ENCODE measurements at places on chromosomes 5 and 9.

- H3K27ac ChIP-seq, result peak overlapping the region; percentile 88
- H3K4me1 ChIP-seq, result no peaks in the 10 kb centered on the region
- DNase-seq, result no peak
- H3K36me3 ChIP-seq, result no peaks in the 10 kb centered on the region
These were observed 365.2 kb downstream of the BRINP1 start for GRCh38 chr9:119003882-119004617.

DNA sequence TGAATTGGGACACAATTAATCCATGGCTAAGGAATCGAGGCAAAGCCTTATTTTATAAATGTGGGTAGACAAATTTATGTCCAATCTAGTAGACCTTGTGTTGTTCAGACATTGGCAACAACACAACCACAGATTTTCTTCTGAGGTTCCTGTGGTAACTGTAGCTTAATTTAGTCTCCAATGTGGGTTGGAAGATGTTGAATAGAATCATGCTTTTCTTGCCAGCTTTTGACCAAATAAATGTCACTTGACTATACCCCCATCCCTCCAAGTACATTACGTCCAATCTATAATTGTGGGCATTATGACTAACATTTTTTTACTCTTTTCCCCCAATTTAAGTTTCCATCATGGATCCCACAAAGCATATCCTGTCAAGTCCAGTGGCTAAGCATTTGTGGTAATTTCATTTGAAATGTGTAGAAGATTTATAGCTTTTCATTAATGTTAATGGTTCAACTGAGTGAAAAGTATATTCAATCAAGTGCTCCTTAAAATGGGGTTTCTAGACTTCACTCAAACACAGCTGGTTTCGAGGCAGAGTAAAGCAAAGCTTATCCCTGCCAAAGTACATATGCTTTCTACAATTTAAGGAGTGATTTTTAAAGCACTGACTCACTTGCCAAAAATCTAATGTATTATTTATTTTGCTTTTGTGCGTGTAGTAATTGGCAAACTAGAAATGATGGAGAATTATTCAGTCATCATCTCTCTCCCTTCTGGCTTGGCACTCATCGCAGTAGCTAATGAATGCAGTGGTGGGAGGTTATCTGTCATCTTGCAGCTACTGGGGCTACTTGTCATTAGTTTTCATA, 141.8 kb downstream of the FAM174A start:
- no peaks in the 10 kb centered on the region for H3K4me1 ChIP-seq
- no peak overlapping the region for H3K4me3 ChIP-seq
- H3K36me3 ChIP-seq, result no peaks in the 10 kb centered on the region
- DNase-seq, result no peak
- H3K27me3 ChIP-seq, result no peaks in the 10 kb centered on the region

DNA sequence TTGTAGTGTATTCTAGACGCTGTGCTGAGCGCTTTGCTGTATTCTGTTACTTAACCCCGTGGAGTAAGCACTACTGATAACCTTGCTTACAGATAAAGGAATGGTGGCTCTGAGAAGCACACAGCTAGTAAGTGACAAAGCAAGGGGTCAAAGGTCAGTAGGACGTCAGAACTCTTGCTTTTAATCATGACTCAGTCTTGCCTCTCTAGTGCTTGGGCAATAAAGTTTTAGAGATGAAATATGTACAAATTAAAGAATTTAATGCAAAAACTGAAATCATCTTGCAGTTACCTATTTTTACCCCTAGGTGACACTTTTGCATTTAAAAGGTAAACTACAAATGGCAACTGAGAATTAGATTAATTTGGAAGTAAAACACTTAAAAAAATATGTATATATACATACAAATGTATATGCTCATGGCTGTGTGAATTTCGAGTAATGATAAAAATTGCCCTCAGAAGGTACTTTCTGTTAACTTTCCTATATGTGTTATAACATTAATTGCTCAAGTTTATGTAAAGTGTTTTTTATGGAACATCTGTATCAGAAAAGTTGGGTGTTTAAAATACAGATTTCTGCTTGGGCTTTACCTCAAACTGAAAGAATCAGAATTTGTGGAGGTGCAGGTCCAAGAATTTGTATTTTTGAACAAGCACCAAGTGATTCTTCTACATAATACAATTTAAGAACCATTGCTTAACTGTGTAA, 175.1 kb upstream of the DAB2 start:
- no peak overlapping the region for H3K27ac ChIP-seq
- no peaks in the 10 kb centered on the region for H3K27me3 ChIP-seq
- DNase-seq, result no peak
- no peaks in the 10 kb centered on the region for H3K36me3 ChIP-seq
- H3K4me3 ChIP-seq, result no peak overlapping the region

DNA sequence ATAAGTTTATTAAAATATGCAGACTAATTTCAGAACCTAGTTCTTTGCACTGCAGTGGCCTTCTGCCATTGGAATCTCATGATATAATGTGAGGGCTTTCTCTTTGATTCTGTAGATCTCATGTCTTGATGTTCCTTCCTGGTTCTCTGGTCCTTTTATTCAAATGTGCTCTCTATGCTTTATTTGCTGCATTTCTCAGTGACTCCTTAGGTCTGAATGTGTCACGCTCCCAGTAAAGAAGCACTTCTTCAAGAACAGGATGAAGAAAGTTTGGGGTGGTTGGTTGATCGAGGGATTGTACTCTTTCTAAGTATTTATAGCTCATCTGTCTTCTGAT, 122.6 kb downstream of the GDNF start:
- H3K36me3 ChIP-seq, result no peaks in the 10 kb centered on the region
- H3K4me3 ChIP-seq, result no peak overlapping the region
- H3K27ac ChIP-seq, result no peak overlapping the region
- no peaks in the 10 kb centered on the region for H3K27me3 ChIP-seq
- H3K4me1 ChIP-seq, result no peaks in the 10 kb centered on the region

GRCh38 chr9:79013715-79014610, 557.8 kb upstream of the TLE4 start:
- no peak for DNase-seq
- no peaks in the 10 kb centered on the region for H3K36me3 ChIP-seq
- no peak overlapping the region for H3K4me3 ChIP-seq
- no peaks in the 10 kb centered on the region for H3K27me3 ChIP-seq
- H3K4me1 ChIP-seq, result no peaks in the 10 kb centered on the region

GRCh38 chr5:181224390-181225229, 1.5 kb downstream of the TRIM41 start:
- no peaks in the 10 kb centered on the region for H3K4me1 ChIP-seq
- no peaks in the 10 kb centered on the region for H3K27me3 ChIP-seq
- no peak for DNase-seq
- peak overlapping the region; percentile 85 for H3K4me3 ChIP-seq
- H3K36me3 ChIP-seq, result no peaks in the 10 kb centered on the region

- no peaks in the 10 kb centered on the region for H3K36me3 ChIP-seq
- no peak for DNase-seq
- H3K27me3 ChIP-seq, result no peaks in the 10 kb centered on the region
- H3K4me1 ChIP-seq, result no peaks in the 10 kb centered on the region
These were observed 20.0 kb upstream of the SCGB3A1 start for GRCh38 chr5:180611140-180611850.

GRCh38 chr9:124771867-124772679, 962 bp upstream of the NR6A1 start:
- H3K36me3 ChIP-seq, result no peaks in the 10 kb centered on the region
- H3K4me3 ChIP-seq, result peak overlapping the region; percentile 80
- H3K27me3 ChIP-seq, result no peaks in the 10 kb centered on the region
- peak; percentile 74 for DNase-seq

DNA sequence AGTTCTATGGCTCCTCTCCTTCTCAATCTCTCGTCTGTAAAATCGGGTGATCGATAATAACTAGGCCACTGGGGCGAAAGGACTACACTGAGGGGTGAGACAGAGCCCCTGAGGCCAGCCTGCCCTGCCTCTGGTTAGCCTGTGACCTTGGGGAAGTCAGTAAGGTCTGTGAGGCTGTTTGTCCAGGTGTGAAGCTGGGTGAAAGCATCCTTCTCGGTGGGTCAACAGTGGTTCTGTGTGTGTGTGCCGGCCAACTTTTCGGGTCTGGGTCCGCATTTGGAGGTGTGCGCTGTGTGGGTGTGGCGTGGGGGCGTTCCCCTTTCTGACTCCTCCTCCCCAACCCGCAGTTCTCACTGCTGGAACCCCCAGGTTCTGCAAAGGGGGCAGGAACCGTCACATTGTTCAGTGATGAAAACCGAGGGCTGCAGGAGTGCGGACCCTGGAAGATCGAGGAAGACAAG, 5.0 kb upstream of the RNF44 start:
- no peak for DNase-seq
- peak overlapping the region; percentile 61 for H3K4me3 ChIP-seq
- H3K27ac ChIP-seq, result peak overlapping the region; percentile 78
- peaks cover 6% of the 10 kb centered on the region for H3K4me1 ChIP-seq
- no peaks in the 10 kb centered on the region for H3K27me3 ChIP-seq

GRCh38 chr5:20556115-20556763, 568.2 kb upstream of the CDH18 start:
- no peak overlapping the region for H3K4me3 ChIP-seq
- H3K27me3 ChIP-seq, result no peaks in the 10 kb centered on the region
- H3K36me3 ChIP-seq, result no peaks in the 10 kb centered on the region
- no peak overlapping the region for H3K27ac ChIP-seq
- H3K4me1 ChIP-seq, result no peaks in the 10 kb centered on the region
- no peak for DNase-seq

- H3K4me3 ChIP-seq, result no peak overlapping the region
- no peaks in the 10 kb centered on the region for H3K27me3 ChIP-seq
- H3K27ac ChIP-seq, result no peak overlapping the region
These were observed 771.2 kb upstream of the CDH10 start for GRCh38 chr5:25415970-25416369.

GRCh38 chr5:149931992-149932436, 12.6 kb downstream of the PDE6A start:
- no peak overlapping the region for H3K4me3 ChIP-seq
- H3K36me3 ChIP-seq, result no peaks in the 10 kb centered on the region
- H3K27me3 ChIP-seq, result no peaks in the 10 kb centered on the region

GRCh38 chr5:166595274-166595951, 1696.0 kb upstream of the WWC1 start:
- H3K27me3 ChIP-seq, result no peaks in the 10 kb centered on the region
- DNase-seq, result no peak
- H3K27ac ChIP-seq, result no peak overlapping the region
- no peak overlapping the region for H3K4me3 ChIP-seq
